ENCODE measurements at places on chromosomes 4 and X.

GRCh38 chr4:155522201-155522600 lies 144.4 kb upstream of the GUCY1A1 start:
- no peak for DNase-seq

DNA sequence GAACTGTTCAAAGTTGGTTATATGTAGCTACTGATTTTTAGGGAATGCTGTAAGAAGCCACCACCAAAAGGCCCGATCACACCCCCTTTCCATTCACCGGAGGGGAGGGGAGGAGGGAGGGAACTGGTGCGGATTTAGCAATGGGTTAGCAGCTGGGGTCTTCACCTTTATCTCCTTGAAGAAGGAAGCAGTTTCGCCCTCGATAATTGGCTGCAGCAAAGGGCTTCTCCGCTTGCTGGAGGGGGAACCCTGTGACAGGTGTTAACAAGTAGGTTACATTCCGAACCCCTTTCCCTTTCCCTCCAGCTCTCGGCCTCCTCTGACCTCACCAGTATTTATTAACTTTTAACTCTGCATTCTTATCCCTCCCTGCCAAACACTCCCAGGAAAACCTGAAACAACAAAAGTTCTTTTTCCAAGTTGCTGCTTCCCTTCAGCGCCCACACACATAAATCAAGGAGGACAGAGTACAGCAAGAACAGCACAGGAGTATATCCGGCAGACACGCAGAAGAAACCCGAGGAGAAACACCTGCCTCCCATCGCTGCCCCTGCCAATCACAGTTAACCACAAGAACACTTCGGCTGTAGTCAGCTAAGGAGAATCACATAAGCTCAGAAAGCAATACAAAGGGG lies 39.8 kb upstream of the NAP1L5 start:
- no peak for DNase-seq

- DNase-seq, result no peak
These were observed 180.4 kb upstream of the RASGEF1B start for GRCh38 chr4:81652069-81652478.

DNA sequence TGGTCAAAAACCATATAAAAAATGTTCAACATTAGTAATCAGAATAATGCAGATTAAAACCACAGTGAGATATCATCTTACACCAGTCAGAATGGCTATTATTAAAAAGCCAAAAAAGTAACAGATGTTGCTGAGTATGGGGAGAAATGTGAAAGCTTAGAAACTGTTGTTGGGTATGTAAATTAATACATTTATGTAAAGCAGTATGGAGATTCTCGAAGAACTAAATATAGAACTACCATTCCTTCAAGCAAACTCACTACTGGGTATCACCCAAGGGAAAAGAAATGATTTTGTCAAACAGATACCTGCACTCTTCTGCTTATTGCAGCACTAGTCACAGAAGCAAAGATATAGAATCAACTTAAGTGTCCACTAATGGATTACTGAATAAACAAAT lies 576.4 kb upstream of the EPHA5 start:
- DNase-seq, result no peak

- no peak for DNase-seq
These were observed 915 bp upstream of the RAB33B start for GRCh38 chr4:139453041-139453370.

DNA sequence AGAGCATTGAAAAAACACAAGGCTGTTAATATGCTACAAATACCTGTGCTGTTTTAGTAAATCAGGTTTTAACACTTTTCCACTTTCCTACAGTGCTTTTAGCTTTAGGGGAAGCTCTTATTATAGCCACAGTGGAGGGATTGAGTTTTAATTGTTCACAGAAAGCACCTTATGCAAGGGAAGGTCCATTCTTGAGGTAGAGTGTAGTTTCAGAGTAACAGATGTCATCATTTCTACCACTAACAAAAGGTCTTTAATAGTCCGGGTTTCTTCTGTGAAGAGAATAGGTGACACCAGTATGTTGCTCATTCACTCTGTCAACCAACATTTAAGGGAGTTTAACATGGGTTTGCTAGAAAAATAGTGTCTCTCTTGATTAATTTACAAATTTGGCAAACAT lies 104.4 kb downstream of the STIM2 start:
- no peak for DNase-seq

DNA sequence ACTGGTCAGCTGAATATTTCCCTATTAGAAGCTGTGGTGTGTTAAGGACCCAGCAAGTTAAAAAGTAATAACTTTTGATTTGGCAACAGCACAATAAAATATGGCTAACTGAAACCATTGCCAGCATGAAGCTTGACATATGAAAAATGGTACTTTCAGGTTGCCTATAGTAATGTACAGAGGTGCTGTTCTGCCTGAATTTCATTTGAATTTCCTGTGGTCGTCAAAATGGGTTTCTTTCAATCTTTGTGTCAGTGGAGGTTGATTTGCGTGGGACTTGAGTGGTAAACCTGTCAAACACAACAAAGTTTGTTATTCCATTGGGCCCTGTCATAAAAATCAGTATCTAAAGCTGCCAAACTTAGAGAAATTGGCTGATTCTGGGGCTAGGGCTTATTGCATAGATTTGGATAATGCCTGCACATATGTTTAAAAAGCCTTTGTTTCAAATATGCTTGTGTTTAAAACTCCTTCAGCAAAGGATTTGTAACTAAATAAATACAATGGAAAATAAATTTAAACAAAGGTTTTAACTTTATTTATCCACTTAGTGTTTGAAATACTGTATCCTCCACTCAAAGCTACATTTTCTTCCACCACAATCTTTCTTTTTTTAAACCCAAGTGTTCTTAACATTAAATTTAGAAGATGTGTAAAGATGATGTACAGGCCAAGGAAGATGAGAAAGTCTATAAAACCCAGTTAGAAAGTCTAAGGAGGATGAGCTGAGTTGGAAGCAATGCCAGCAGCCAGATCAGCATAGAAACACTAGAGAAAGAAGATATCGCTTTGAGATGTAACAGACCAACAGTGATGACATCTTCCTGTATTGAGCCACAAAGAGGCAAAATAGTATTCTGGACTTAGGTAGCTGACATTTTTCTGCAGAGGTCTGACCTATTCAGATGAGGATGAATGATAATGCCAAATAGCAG lies 134.8 kb upstream of the GIMD1 start:
- no peak for DNase-seq

DNA sequence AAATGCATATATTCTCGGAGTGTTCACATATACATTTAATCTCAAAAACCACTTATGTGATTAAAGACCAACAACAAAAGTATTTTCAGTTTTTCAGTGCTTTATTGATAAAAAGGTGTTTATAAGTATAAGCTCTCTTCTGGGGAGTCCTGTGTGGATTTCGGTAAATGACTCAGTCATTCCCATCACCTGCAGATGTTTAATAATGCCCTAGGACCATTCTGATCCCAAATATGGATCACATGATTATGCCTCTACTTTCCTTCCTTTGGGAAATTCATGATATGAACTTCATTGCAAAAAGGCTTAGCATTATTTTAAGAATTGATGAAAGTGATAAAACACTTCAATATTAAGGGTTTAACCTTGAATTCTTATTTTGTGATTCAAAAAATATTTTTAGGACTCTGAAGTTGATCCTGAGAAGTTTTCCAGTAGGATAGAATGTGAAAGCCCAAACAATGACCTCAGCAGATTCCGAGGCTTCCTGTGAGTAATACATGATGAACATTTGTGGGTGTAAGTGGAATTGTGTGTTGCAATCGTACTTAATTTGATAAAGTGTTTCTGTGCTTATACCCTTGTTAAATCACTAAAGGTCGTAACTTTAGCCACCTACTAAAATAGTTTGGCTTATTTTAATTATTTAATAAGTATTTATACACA lies 40.2 kb downstream of the ATP10D start:
- no peak for DNase-seq

DNA sequence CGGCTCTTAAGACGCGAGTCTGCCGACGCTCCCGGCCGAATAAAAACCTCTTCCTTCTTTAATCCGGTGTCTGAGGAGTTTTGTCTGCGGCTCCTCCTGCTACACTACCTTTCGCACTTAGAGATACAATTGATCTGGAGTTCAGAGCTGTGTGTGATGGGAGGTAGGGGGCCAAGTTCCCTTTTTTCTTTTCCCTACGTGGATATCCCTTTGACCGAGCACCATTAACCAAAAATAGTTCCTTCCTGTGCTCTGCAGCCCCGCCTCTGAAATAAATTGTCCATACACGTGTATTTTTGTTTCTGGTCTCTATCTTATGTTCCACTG lies 555 bp upstream of the PGM2 start:
- DNase-seq, result no peak

DNA sequence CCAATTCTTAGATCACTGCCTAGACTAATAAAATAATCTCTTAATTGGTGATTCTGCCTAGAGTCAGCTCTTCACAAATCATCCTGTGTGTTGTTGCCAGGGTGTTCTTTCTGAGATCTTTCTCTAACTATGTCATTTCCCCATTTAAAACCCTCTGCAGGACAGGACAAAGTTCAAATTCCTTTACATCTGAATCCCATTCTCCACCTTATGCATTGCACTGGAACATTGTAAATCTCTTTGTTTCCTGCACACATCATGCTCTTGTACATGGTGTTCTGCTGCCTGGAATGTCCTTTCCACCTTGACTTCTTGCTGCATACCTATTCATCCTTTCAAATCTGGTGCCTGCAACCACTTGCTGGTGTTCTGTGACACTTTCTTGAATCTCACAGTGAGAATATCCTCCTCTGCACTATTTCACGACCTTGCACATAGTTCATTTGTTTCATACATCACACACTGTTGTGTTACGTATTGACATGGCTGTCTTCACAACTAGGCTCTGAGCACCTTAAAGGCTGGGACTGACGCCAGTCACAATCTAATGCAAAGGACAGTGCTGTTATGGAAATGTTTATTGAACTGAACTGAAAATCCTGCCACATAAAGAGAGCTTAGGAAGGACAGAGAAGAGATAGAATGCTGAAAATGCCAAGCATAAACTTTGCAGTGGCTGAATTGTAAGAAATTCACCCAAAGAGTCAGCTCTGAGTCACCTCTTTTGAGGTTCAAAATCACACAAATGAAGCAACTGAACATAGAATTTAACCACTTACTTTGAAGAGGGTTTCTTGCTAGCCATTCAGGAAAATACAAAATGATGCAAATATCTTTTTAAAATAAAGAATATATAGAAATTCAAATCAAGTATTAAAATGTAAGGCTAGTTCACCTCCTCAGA lies 26.4 kb upstream of the SMIM14 start:
- no peak for DNase-seq

DNA sequence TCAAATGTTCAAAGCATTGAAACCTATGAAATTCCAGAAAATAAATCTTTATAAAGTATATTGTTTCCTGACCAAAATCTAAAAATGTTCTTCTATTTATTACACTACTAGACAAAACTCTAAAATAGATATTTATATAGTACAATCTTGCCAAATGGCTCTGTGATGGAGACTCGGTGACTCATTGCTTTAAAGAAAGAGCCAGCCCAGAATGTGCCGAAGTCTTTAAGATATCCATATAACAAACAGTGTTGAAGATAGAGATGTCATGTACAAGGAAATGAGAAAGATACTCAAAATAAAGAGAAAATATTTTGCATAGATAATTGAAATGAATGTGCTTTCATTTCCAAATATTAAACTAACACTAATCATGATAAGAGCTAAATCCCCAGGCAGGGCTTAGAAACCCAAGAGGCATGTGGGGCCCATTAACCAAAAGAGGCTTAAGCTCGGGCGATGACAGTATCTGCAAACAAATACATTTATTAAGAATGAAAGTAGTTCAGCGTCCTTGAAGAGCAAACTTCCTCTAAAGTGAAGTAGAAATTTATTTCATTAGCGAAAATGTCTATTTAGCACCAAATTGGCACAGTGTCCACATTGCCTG lies 102.1 kb upstream of the FAM9B start:
- DNase-seq, result no peak

DNA sequence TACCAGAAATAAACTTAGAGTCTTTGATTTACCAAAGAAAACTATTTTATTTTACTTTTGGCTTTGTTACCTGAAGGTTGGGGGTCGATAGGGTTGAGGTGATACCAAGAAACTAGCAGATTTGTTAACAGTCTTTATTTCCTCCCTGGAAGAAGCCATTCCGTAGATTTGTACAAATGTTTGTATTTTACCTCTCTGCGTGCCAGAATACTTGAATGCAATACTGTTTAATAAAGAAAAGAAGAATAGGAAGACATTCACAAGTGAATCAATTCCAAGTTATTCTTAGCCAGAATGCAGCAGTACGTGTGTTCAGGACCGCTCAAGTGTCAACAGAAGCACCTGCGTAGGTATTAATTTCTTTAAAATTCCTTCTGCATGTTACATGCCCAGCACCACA lies 260.3 kb upstream of the TENM3 start:
- no peak for DNase-seq

- DNase-seq, result no peak
These were observed 423.8 kb downstream of the PRDM5 start for GRCh38 chr4:120498678-120499077.

DNA sequence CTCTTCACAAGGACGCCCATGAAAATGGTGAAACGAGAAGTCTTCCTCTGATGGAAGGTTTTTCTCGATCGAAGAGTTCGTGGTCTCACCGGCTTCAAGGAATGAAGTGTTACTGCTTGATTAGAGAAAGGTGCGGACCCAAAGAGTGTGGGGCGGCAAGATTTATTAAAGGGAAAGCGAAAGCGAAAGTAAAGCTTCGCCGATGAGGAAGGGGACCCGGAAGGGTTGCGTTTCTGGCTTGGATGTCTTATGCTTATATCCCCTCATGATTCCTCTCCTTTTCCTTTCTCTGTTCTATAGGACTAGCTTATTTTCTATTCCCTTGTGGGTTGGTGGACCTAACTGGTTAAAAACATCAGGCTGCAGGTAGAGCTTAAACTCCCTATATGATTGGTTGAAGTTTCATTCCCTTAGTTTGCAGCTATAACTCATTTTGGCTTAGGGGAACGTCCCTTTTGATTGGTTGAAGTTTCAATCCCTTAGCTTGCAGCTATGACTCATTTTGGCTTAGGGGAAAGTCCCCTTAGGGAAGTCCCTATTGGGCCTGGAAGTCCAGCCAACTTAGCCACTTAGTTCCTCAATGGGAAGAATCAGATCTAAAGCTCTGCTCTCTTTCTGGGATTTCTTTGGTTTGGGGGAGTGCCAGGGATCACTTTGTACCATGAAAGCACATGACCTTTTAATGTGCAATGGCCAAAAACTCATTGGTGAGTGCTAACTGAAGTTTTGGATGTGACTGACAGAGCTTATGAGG lies 1025.0 kb upstream of the PCDH10 start:
- DNase-seq, result no peak

GRCh38 chrX:45986971-45987370 lies 558.2 kb downstream of the ZNF674 start:
- DNase-seq, result no peak

- no peak for DNase-seq
These were observed 50.0 kb downstream of the RTL5 start for GRCh38 chrX:72081605-72082320.

GRCh38 chr4:123617791-123618190 lies 221.2 kb downstream of the SPRY1 start:
- DNase-seq, result no peak

GRCh38 chrX:13109817-13110216 lies 65.4 kb upstream of the FAM9C start:
- DNase-seq, result no peak

GRCh38 chr4:87806520-87806919 lies 7.2 kb downstream of the IBSP start:
- DNase-seq, result no peak

Data from stimulated activated CD8-positive, alpha-beta memory T cell treated with anti-CD3 and anti-CD28 coated beads, Interleukin-7, amount 100 ng/mL, for 1 hour (primary cell).